ENCODE measurements at places on chromosomes 3 and 15. TPM values are rescaled to one million over a fixed set of nuclear protein-coding genes. Genes with fewer than 3 reads are reported as not detected.

DNA sequence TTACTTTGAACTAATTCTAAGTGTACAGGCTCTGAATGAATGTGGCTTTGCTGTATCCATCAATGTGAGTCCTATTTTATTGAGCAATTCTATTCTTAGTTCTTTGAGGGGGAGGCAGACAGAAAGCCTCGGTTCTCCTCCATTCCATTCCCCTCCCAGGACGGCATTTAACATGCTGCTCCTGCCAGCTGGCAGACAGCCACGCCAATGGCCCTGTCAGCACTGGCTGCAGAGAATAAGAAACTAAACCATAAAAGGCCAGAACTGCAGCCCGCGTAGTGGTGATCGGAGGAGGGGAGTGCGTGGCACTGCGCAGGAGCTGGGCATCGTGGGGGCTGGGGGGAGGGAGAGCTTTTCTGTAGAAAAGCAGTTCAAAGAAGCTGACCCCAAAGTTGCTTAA is 76.0 kb upstream of the HACD2 start:
- peak; percentile 76 for DNase-seq
- H3K27ac ChIP-seq = no peak overlapping the region
- H3K4me1 ChIP-seq = peaks cover 3% of the 10 kb centered on the region
- no peaks in the 10 kb centered on the region for H3K36me3 ChIP-seq
- H3K4me3 ChIP-seq = no peak overlapping the region

DNA sequence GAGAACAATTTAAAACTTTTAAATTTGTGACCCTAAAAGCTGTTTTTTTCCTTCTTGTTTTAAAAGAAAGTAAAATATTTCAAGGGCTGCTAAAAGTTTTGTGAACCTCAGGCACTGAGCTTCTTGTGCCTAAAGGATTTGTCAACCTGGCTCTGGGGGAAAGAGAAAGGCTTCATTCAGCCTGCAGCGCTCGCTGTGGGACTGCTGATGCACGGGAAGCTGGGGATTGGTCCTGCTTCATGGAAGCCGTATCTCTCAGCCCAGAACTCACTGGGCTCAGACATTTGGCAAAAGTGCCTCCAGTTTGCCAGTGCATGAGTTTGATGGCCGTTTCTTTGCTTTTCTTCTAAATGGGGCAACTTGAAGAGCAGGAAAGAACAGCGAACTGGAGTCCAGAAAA is 30.8 kb downstream of the TPRG1 start:
- no peak for DNase-seq

DNA sequence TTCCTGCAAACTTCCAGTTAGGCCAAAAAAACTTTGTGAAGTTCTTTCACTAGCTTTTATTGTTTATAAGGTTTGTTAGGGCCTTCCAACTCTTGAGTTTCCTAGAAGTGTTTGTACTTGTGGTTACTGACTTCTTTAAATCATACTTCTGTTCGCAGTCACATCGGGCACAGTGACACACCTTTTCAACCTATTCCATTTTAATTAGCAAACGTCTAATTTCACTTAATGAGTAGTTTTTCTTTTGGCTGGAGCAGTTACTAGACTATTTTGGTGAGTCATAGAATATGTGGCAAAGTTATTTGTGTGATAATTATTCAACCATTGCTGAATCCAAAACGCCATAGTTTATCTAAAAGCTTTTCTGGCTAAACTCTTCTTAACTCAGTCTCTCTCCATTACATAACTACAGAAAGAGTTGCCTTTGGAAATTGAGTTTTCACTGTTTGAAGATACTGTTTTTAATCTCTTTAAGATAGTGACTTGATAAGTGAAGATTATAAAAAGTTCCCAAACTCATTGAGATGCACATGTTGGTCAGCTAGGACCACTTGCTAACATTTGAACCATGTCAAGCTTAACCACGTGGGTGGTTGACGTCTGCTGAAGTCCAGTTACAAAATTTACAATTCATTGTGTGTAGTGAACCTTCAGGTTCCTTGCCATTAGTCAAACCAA is 21.5 kb downstream of the CNOT10 start:
- no peaks in the 10 kb centered on the region for H3K36me3 ChIP-seq
- H3K4me3 ChIP-seq = no peak overlapping the region
- H3K27me3 ChIP-seq = no peaks in the 10 kb centered on the region
- no peak for DNase-seq

DNA sequence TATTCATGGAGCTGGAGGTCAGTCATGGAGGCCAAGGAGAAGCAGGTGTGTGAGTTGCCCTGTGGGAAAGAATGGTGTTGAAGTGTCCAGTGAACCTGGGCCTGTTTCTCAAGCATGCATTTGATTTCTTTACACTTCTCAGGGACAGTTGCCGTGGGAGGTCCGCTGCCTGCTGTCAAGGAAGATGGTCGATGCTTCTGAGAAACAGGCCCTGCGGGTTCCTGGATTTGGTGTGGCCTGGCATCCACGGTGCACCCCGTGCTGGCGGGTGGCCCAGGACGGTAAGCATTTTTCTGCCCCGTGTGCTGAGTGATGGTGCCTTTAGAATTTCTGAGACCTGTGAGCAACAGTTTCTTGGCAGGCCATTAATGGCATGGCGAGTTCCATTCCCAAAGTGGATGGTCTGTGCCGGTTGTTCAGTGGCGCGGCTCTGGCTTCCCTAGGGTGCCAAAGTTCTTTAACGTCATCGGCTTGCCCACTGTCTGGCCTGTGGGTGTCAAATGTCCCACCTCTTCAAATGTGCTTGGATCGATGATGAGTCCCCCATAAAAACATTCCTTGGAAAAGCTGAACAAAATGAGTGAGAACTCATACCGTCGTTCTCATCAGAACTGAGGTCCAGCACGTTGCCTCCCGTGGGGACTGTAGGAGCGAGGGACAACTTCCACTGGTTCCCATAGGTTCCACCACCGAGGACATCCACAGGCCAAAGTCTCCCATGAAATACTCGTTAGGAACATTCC is 107.2 kb downstream of the SNRPN start:
- DNase-seq = no peak
- H3K4me1 ChIP-seq = no peaks in the 10 kb centered on the region
- H3K27ac ChIP-seq = no peak overlapping the region
- H3K27me3 ChIP-seq = no peaks in the 10 kb centered on the region
- no peak overlapping the region for H3K4me3 ChIP-seq
- peaks cover 47% of the 10 kb centered on the region for H3K36me3 ChIP-seq

NPAP1 gene
- total RNA-seq = 0.21 TPM

SKOR1 gene
- 0.09 TPM for total RNA-seq
